LoVo (cell line): ENCODE measurements at places on chromosomes 1 and 21.

DNA sequence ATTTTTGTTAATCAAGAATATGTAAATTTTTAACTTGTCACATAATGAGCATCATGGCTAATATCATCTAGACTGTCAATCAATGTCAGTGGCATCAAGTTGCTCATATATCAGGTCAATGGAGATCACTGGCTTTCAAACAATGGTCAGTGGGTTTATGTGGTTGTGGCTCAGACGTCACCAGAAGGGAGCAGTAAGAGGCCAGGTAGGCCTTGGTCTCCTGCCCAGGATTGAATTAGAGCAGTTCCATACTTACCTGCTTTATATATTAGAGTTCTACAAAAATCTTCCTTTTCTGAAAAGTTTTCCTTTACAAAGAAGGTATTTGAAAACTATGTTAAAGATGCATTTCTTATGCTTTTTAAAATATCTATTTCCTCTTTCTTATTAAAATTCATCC, 206.3 kb upstream of the B3GALT2 start:
- DNase-seq: no peak

GRCh38 chr21:40840401-40841125, 6.4 kb downstream of the DSCAM start:
- DNase-seq: no peak

DNA sequence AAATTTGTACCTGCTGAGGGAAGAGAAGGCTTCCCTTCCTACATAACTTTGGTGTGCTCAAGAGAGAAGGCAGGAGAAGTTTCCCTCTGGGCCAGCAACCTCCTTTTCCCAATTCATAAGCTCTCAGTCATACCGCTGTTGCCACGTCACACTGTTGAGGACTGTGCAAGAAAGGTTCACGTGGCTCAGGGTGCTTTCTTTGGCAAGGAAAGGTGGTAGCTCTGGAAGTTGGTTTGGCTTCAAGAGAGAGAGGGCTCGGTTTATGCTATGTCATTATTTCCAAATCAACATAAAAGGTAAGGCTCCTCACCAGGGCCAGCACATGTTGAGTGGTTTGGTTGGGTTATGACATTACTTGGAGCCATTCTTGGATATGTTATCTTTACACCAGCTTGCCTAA, 77.3 kb downstream of the TNFSF18 start:
- no peak for DNase-seq

DNA sequence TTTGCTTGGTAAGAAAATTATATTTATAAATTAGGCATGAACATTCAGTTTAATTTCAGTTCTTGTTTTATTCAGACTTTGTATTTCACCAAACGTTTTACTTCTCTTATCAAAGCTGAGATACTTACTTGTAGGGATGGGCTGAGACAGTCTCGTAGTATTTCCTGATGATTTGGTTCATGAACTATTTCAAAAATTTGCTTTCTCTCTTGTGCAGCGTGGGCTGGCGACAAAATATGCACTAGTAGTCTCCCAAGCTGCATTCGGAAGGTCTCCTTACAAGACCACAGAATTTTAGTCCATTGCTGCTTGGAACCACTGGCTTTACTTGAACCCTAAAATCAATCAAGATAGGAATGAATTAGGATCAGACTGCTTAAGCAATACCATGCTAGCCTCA, 91.7 kb upstream of the GNG4 start:
- no peak for DNase-seq

DNA sequence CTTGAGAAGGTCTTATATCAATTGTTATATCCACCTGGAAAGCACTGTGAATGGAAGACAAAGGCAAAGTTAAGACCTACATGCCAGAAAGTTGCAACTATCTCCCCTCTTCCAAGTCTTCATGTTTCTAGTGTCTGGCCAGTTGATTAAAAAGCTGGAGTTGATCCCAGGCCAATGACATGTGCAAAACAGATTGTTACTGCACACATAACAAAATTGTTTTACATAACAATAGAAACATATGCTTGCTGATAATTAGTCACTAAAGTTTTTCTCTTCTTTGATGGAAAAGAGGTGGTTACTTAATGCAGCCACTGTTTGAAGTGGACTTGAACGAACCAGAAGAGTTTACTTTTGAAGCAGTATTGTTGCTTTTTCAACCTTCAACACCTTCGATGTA, 158.2 kb downstream of the TGFBR3 start:
- DNase-seq: no peak

- no peak for DNase-seq
Measured at GRCh38 chr1:221093903-221094791, 214.9 kb downstream of the HLX start.

GRCh38 chr1:65764052-65764451, 28.6 kb upstream of the PDE4B start:
- peak; percentile 37 for DNase-seq

DNA sequence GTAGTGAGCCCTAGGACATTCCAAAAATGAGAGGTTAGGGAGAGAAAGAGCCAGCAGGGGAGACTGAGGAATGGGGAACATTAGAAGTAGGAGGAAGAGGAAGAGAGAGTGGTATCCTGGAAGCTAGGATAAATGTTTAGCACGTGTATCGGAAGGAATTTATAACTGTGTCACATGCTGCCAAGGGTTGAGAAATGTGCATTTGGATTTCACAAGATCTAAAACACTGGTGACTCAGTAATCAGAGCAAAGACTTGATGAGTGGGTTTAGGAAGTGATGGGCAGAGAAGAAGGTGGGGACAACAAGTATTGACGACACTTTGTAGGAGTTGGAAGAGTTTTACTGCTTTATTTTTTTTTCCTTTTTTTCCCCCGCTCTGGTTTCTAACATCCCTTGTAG, 193.9 kb downstream of the FMN2 start:
- DNase-seq: no peak

GRCh38 chr1:4622821-4623220, 31.6 kb upstream of the AJAP1 start:
- DNase-seq: no peak

- DNase-seq: no peak
Measured at GRCh38 chr1:180181996-180182642, 27.4 kb downstream of the QSOX1 start.

DNA sequence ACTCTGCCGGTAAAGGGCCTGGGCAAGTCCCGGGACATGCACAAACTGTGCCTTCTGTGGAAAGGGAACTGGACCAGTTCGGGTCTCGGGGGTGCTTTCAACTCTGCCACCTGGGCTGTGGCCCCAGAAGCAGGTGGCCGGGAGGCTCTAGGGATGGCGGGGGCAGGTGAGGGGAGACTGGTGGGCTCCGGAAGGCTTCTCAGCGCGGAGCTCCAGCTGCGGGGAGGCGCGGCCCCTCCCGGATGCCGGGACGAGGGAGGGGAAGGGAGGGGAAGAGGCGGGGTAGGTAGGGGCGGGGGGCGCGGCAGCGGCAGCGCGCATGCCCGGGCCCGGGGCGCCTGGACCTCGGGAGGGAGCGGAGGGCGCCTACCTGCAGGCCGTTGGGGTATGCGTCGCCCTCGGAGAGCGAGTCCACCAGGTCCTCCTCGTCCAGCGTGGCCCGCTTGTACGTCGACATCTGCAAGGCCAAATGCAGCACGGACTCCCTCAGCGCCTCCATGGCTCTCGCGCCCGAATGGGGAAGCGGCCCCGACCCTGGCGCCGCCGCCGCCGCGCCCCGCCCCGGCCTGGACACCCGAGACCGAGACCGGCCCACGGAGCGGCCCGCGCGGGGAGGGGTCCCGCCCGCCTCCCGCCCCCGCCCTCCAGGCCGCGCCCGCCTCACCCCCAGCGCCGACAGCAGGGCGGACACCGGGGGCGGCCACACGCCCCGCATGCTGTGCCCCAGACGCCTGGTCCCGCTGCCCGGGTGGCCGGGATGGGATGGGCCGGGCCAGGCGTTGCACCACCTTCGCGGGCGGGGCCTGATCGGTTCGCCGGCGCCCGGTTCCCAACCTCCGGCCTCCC, at the start of gene ECE1:
Gene ECE1 (minus strand): TSS at position 764 of the 846 bp plus-strand sequence. CDS start 49 bp downstream, at position 715.
- peak; percentile 9 for DNase-seq

DNA sequence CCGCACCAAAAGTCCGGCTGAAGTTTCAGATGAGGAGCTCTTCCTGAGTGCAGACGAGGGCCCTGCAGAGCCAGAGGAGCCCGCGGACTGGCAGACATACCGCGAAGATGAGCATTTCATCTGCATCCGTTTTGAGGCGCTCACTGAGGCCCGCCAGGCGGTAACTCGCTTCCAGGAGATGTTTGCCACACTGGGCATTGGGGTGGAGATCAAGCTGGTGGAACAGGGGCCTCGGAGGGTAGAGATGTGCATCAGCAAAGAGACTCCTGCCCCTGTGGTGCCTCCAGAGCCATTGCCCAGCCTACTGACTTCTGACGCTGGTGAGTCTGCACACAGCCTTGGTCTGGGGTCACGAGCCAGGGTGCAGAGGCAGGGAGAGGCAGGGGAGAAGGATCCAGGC, 84.7 kb downstream of the TRIM11 start:
- DNase-seq: no peak

DNA sequence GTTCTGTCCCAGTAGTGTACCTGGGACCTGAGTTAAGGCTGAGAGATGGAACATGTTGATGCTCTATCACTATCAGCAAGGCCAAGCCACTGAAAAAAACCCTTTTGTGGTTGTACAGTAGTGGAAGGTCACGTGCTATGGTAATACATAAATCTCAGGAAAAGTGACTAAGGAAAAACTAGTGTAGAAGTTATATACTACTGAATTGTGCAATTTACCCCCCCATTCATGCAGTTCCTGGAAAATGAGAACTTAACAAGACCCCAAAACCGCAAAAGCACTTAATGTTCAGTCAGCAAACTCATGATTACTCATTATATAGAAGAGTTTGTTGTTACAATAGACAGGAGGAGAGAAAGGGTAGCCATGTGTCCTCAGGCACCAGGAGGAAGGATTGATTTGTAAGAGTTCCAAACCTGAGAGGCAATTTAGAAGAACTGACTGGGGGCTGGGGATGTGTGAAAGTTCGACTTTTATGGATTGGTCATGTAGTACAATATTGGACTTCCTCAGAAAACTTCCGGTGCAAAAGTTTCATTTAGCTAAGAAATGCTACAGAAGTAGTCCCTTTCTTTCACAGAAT, 91.6 kb downstream of the RGL1 start:
- DNase-seq: no peak

- DNase-seq: no peak
Measured at GRCh38 chr21:25582888-25583287, 24.4 kb downstream of the MRPL39 start.
